Kidney (tissue), 22 donors: ENCODE measurements at places on chromosomes 6 and 20. TPM values are rescaled to one million over a fixed set of nuclear protein-coding genes. Genes with fewer than 3 reads are reported as not detected.
A peak's percentile ranks its signal among the peaks of the same experiment; 100 is the strongest.

The IRF4 gene
- total RNA-seq, result 23.7 TPM

The SSR1 gene
- 163 TPM for total RNA-seq

The KCNQ2 gene
- 2.2 TPM for total RNA-seq

The C6orf89 gene
- total RNA-seq, result 72.4 TPM

The CASS4 gene
- total RNA-seq, result 3.0 TPM

The GFRA4 gene
- not detected for total RNA-seq

DNA sequence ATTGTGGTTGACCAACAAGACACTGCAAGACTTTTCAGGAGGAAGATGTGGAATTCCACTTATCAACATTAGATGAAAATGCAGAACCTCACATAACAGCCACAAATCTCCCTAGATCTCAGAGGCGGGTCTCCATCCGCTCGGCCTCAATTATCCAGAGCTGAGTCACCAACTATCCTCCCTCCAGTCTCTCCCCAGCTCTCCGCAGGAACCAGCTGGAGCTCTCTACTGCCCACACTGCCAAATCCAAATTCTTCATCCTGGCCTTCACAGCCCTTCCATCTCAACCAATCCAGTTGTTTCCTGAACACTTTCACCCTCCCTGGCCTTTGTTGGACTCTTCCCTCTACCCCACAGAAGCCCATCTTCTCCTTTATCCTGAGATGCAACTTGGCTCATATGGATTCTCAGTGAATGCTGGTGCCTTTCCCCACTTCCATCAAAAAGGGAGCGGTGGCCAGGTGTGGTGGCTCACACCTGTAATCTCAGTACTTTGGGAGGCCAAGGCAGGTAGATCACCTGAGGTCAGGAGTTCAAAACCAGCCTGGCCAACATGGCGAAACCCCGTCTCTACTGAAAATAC lies 3.5 kb upstream of the TGIF2 start:
- no peaks in the 10 kb centered on the region for H3K36me3 ChIP-seq
- H3K27me3 ChIP-seq, result no peaks in the 10 kb centered on the region
- H3K4me1 ChIP-seq, result peaks cover 6% of the 10 kb centered on the region
- no peak for DNase-seq

GRCh38 chr6:70874181-70874913 lies 82.5 kb downstream of the B3GAT2 start:
- H3K36me3 ChIP-seq, result no peaks in the 10 kb centered on the region
- DNase-seq, result no peak
- H3K27me3 ChIP-seq, result no peaks in the 10 kb centered on the region
- H3K27ac ChIP-seq, result no peak overlapping the region

- no peaks in the 10 kb centered on the region for H3K4me1 ChIP-seq
- no peaks in the 10 kb centered on the region for H3K36me3 ChIP-seq
- H3K27me3 ChIP-seq, result no peaks in the 10 kb centered on the region
- DNase-seq, result no peak
- no peak overlapping the region for H3K27ac ChIP-seq
These were observed 45.1 kb downstream of the RAMACL start for GRCh38 chr6:166541366-166541765.

DNA sequence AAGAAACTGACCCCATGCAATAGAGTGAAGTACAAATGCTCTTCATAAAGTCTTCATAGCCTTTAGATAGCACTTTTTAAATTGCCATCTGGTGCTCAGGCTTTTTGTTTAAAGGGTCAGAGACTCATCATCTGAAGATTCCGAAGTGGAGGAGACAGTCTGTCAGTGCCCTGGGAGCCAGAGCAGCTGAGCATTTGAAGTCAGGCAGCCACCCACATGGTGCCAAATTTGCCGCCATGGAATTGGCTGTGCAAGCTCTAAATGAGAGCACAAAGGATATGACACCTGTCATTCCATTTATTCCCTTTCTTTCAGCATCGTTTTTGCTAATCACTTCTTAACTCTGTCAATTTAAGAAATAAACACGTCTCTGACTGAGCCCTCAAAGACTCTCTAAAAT lies 32.8 kb upstream of the CEP162 start:
- no peak overlapping the region for H3K27ac ChIP-seq
- no peak overlapping the region for H3K4me3 ChIP-seq

DNA sequence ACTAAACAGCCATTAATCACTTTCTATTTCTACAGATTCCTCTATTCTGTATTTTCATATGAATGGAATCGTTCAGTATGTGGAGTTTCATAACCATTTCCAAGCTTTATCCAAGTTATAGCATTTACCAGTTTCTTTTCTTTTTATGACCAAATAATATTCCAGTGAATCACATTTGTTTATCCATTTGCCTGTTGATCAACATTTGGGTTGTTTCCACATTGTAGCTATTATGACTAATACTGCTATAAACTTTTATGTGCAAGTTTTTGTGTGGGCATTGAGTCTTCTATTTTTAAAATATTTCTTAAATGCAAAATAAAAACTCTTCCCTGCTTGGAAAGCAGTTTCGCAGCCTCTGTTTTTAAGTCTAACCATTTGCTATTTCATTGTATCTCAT lies 336.4 kb upstream of the OPRM1 start:
- no peak overlapping the region for H3K27ac ChIP-seq
- H3K36me3 ChIP-seq, result no peaks in the 10 kb centered on the region
- H3K27me3 ChIP-seq, result no peaks in the 10 kb centered on the region
- DNase-seq, result no peak
- no peak overlapping the region for H3K4me3 ChIP-seq
- no peaks in the 10 kb centered on the region for H3K4me1 ChIP-seq

DNA sequence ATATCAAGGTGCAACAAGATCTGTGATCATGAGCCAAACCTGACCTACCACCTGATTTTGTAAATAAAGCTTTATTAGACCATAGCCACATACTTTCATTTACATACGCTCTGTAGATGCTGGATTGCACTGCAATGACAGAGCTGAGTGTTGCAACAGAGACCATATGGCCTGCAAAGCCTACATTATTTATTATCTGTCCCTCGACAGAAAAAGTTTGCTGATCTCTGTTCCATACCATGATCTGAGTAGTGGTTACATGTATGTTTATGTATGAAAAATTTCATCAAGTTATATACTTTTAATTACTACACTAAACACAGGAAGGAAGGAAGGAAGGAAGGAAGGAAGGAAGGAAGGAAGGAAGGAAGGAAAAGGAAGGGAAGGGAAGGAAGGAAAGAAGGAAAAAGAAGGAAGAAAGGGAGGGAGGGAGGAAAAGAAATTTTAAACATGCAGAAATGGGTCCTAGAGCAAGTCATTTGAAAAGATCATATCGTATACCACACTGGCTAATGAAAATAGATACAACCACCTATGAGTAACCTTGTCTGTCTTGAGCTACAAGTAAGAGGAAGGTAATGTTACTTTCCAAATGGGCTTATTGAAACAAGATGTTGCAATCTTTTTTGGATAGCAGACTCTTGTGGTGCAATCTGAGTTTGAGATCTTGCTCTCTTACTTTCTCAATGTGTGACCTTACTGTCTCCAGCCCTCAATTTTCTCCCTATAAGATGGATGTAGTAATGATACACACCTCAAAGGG lies 441.0 kb downstream of the KIF16B start:
- H3K36me3 ChIP-seq, result no peaks in the 10 kb centered on the region
- H3K27ac ChIP-seq, result no peak overlapping the region
- H3K4me3 ChIP-seq, result no peak overlapping the region
- H3K27me3 ChIP-seq, result no peaks in the 10 kb centered on the region
- DNase-seq, result no peak

GRCh38 chr6:71072508-71072907 lies 115.6 kb upstream of the B3GAT2 start:
- H3K27ac ChIP-seq, result no peak overlapping the region
- no peak for DNase-seq
- no peak overlapping the region for H3K4me3 ChIP-seq
- no peaks in the 10 kb centered on the region for H3K36me3 ChIP-seq

GRCh38 chr20:2699775-2700413 lies 7.3 kb downstream of the EBF4 start:
- H3K4me1 ChIP-seq, result no peaks in the 10 kb centered on the region
- H3K27me3 ChIP-seq, result peaks cover 6% of the 10 kb centered on the region
- no peak for DNase-seq
- no peak overlapping the region for H3K4me3 ChIP-seq

DNA sequence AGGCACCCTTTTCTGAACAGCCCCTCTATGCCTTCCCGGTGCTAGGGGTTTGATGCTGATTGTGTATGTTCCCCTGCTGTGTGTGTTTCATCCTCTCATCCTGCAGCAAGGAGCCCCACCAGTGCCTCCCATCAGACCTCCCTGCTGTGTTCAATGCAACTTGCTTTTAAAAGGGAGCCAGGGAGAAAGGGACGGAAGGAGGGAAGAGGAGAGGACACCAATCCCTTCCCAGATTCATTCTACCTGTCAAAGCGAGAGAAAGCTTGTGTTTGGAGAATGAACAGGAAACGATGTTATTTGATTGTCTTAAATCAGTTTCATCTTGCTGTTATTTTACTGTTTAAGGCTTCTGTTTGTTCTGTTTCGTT lies 259.2 kb downstream of the ADGB start:
- H3K4me3 ChIP-seq, result peak overlapping the region; percentile 63
- H3K4me1 ChIP-seq, result no peaks in the 10 kb centered on the region
- no peak overlapping the region for H3K27ac ChIP-seq
- no peaks in the 10 kb centered on the region for H3K27me3 ChIP-seq

GRCh38 chr20:21548390-21549035 lies 34.6 kb upstream of the NKX2-2 start:
- no peaks in the 10 kb centered on the region for H3K36me3 ChIP-seq
- no peak overlapping the region for H3K27ac ChIP-seq
- no peaks in the 10 kb centered on the region for H3K27me3 ChIP-seq
- DNase-seq, result no peak
- H3K4me3 ChIP-seq, result no peak overlapping the region
- H3K4me1 ChIP-seq, result no peaks in the 10 kb centered on the region

DNA sequence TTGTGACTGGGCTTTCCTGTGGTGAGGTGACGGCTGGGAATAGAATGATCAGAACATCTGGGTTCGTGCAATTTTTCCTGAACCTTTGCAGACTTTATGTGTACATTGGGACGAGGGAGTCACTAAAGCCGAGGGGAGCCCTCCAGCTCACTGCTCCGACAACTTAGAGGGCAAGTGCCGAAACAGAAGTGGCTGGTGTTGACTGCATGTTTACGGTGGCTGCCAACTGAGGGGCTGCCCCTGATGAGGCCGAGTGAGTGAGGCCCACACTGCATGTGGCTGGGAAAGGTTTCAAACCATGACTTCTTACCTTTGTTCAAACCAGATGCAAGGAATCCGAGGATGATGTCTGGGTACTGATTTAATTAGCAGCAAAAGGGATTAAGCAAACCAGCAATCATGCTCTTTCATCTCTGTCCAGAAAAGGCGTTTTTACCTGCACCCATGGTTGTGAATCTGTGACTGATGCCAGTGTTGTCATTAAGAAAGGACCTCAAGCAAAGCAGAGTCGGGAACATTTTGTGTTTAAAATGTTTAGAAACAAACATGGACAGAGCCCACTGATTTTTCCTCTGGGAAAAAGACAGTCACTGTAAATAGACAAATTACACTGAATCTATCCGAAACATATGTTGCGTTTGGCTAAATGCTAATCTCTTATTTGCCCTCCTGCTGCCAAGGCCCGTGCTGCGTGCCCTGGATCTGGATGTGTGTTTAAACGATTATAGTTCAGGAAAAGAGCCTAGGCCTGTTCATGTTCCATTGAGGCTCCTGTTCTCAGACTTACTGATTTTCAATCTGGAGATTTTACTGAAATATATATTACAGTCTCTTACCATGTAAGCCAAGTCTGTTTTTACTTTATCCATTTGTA lies 105.1 kb downstream of the UST start:
- H3K36me3 ChIP-seq, result no peaks in the 10 kb centered on the region
- no peaks in the 10 kb centered on the region for H3K4me1 ChIP-seq
- no peak overlapping the region for H3K4me3 ChIP-seq
- DNase-seq, result no peak
- H3K27me3 ChIP-seq, result no peaks in the 10 kb centered on the region

- H3K27me3 ChIP-seq, result no peaks in the 10 kb centered on the region
- no peaks in the 10 kb centered on the region for H3K4me1 ChIP-seq
- H3K27ac ChIP-seq, result no peak overlapping the region
- H3K4me3 ChIP-seq, result no peak overlapping the region
- DNase-seq, result no peak
These were observed 153.0 kb downstream of the CEBPB start for GRCh38 chr20:50343490-50344179.

DNA sequence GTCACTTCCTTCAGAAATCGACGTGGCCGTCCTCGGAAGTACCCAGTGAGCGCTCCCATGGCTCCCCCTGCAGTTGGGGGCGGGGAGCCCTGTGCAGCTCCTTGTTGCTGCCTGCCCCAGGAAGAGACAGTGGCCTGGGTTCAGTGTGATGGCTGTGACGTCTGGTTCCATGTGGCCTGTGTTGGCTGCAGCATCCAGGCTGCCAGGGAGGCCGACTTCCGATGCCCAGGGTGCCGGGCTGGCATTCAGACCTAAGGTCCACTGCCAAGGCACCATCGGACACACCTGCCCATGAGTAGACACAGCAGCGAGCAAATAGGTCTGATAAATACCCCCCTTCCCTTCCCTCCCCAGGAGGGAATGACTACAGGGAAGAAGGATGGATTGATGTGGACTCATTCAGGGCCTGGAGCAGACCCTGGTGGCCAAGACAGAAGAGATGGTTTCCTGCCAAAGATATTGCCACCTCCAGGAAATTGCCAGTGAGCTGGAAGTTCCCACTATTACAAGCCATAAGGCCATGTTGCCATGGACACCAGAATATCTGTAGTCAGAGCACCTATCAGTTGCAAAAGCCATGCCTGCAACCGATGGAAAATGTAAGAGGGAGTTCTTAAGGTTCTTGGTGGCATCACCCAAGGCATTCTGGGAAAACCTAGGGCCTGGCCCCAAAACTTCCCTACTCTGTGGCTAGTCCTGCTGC lies 4.2 kb downstream of the TCF19 start:
- no peaks in the 10 kb centered on the region for H3K36me3 ChIP-seq
- no peak for DNase-seq
- H3K27me3 ChIP-seq, result no peaks in the 10 kb centered on the region
- peak overlapping the region; percentile 14 for H3K27ac ChIP-seq
